ENCODE measurements at places on chromosomes 7 and 10.

GRCh38 chr7:87231258-87231657, 11.7 kb upstream of the TMEM243 start:
- DNase-seq: no peak

GRCh38 chr7:25775999-25776743, 375.8 kb upstream of the NFE2L3 start:
- no peak for DNase-seq

- no peak for DNase-seq
Observed at GRCh38 chr7:99844328-99844727, 16.5 kb downstream of the CYP3A43 start.

DNA sequence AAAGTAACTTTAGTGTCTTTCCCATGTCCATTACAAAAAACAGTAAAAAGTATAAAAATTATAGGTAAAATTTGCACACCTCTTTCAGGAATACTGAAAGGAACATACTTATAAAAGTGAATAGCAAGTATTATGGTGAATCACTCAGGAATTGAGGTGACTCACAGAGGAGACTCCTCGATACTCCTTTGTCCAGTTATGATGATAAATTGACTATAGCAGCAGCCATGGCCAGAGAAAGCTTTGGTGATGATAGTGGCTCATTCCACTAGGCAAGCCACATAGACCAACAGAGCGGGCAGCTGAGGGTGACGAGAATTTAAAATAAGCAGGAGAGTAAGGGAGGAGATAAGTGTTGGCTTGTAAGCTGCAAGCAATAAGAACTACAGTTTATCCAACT, 1231.1 kb upstream of the CELF2 start:
- DNase-seq: no peak

GRCh38 chr7:106542550-106543220, 118.3 kb downstream of the CCDC71L start:
- DNase-seq: peak; percentile 77

- no peak for DNase-seq
Observed at GRCh38 chr7:106243893-106244292, 40.9 kb downstream of the NAMPT start.

DNA sequence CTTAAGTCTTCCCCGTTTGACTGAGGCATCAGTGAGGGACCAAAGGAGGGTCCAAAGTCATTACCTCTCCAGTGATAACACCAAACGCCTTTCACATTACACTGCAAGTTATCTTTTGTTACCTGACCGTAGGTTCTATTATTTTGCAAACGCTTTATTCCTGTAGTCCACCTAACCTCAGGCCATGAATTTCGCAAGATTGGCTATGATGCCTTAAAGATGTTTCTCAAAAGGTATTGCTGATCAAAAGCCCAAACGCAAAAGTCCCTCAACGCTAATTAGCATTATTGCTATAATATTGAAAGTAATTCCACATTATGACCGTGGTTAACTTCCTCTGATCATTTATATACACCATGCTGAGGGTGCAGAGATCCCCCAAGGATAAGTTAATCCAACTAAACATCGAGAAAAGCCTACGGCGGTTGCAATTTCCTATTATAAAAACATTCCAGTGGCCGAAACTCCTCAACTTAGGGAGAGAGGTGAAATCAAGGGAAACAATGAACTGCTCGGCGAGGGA, 649 bp downstream of the DNA2 start:
- DNase-seq: no peak

GRCh38 chr10:129464251-129464650, 2.8 kb upstream of the MGMT start:
- DNase-seq: no peak

DNA sequence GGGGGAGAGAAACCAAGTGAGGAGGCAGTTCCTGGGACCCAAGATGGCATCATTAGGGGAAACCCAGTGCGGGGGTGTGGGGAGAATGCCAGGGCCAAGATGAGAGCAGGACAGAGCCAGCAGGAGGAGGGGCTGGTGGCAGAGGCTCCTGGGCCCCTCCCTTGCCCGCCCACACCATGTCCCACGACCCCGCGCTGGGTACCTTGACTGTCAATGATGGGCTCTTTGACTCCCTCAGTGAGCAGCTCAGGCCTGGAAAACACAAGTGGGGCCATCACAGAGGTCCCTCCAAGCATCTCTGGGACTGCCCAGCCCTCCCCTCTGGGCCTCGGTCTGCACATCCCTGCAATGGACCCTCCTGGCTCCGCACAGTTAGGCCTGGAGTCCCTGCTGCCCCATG, 75.4 kb downstream of the RABGEF1 start:
- no peak for DNase-seq

- DNase-seq: no peak
Observed at GRCh38 chr7:49398746-49399145, 374.7 kb upstream of the VWC2 start.

DNA sequence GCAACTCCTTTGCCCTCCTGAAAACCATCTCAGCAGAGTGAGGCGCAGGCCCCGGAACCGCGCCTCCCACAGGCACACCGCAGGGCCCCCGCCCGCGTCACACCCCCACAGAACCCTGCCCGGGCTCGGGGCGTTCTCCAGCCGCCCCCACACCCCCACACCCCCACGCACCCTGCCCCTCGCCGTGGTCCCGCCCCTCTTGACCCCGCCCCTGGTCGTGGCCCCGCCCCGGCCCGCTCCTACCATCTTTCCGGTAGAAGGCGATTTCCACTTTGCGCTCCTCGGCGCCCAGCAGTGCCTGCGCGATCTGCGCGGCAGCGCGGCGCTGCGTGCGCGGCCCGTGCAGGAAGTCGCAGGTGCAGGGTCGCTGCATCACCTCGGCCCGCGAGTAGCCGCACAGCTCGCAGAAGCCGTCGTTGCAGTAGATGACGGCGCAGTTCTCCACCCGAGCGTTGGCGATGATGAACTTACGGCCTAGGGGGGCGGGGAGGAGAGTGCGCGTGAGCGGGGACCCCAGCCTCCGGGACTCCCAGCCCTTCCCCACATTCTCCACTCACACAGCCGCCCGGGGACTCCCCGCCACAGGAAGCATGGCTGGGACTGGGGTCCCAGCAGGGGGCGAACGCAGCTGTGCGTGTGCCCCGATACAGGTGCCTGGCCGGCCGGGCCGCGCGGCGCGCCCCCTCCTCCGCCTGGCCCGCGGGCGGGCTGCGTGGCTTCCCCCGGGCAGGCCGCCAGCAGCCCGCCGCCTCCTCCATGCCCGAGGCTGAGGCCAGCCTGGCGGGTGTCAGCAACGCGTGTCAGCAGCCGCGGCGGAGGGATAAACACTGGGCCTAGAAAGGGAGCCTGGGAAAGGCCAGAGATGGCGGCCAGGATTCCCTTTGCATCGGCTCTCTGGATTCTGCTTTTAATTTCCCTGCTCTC, 3.4 kb downstream of the KCNH2 start:
- peak; percentile 35 for DNase-seq

DNA sequence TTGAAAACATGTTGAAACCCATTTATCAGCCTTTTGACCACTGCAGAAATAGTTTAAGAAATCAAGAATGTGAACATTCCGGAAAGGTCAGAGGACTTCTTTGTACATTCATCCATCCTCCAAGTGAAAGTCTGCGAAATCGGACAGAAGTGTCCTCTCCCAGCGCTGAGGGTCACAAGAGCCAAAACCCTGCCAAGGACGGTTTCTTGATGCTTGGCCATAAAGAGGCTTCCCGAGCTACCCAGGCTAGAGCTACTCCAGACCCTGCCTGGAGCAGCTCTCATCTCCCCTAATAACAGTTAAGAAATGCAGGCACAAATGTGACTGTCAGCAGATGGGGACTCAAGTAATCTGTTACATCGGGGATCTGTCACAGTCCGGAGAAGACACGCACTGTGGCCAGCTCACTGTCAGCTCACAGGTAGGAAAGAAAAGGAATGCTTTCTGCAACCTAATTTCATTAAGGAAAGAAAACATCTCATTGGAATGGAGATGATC, 4.5 kb upstream of the CYTH3 start:
- DNase-seq: no peak

- no peak for DNase-seq
Observed at GRCh38 chr7:822692-823276, 9.5 kb upstream of the SUN1 start.

DNA sequence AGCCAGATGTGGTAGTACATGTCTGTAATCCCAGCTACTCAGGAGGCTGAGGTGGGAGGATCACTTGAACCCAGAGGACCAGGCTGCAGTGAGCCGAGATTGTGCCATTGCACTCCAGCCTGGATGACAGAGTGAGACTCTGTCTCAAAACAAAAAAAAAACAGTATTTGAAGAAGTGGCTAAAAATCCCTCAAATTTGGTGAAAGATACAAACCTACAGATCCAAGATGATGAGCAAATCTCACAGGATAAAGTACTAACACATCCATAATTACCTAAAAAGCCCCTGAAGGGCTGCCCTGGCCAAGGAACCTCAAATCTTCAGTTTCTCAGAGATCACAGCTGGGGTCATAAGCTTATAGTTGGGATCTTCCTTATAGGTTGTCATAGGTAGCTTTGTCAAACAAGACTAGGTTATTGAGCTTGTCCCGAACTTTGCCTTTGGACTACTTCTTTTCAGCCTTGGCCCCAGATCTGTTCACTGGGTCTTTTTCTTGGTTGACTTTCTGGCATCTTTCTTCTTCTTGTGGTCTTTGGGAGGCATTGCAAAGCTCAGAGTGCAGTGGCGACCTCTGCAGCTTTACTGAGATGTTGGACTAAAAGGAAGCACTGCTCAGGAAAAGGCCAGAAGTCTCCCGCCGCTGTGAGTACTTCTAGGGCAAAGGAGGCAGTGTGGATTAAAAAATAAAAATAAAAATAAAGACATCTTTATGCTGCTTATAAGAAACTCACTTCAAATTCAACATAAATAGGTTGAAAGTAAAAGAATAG, 28.6 kb upstream of the SAR1A start:
- no peak for DNase-seq

- DNase-seq: no peak
Observed at GRCh38 chr10:91536111-91536510, 96.8 kb downstream of the PPP1R3C start.

DNA sequence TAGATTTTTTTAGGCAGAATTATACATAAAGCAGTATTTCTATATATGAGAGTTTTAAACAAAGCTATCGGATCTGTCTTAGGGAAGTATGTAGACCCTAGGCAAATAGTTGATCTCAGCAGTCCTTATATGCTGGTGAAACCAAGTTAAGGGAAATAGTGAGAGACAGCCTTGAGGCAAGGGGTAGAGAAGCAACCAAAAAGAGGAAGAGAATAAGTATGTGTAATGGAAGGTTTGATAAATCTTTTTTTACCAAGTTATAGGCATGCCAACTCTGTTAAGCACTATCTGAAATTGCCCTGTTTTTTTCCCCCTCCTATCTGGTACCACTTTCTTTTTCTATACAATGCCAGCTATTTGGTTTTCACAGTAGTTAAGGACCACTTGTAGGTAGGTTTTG, 19.9 kb downstream of the SPAG6 start:
- DNase-seq: no peak

DNA sequence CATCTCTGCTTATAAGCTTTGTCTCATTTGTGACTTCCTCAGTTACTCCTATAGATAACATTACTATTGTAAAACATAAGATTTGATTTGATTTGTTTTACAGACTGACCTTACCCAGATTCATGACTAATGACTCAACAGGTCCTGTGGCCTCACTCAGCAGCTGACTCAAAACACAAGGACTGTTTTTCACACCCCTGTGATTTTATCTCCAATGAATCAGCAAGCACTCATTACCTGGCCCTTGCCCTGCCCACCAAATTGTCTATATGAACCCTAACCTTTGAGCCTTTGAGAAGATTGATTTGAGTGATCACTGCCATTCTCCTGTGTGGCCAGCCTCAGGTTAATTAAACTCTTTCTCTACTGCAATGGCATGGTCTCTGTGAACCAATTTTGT, 1064.6 kb upstream of the LRRTM3 start:
- DNase-seq: no peak

DNA sequence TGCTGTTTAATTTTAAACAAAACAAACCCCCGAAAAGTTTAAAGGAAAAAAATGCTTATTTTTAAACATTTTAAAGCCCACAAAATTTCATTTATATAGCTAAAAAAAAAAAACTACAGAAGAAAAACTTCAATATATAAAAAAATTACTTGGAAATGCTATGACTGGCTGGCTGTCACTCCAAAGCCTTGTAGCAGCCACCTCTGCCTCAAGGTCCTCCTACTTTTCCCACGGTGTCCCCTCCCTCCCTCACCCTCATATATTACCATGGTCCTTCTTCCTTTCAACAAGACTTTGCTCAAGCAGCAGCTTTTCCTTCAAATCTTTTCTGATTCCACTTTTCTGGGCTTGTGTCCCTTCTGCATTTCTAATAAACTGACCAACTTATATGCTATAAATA, 122.0 kb downstream of the TPK1 start:
- DNase-seq: no peak

DNA sequence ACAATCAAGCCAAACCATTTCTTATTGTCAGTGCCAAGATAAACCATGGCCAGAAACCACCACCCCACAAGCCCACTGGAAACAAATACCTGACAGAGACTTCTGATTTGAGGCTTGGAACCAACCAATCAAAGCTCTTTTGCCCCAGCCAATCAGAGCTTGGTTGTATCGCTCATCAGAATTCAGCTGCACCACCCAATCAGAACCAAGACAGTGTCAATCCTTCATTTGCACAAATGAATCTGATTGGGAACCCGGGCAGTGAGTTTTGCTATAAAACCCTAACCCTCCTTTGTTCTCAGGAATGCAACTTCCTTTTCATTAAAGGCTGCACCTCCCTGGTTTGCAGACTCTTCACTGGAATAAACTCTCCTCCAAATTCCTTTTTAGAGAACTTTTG, 87.4 kb downstream of the ELAPOR2 start:
- no peak for DNase-seq

GRCh38 chr7:24455813-24456525, 117.3 kb upstream of the PALS2 start:
- no peak for DNase-seq

DNA sequence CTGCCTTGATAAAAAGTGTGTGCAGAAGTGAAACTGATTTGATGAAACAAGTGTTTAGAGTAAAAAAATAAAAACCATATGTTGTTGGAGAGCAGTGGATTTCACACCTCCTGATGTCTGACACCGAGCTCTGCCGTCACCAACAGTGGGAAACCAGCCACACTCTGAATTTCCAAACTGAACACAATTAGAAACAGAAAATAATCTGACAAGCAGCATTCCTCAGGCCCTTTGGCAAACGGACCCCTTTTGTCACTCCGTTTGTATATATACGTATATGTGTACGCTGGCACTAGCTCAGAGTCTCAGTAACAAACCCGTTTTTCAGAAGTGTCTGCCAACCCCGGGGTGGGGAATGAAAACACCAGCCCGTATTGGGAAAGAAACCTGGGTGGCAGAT, 32.4 kb downstream of the TACC2 start:
- no peak for DNase-seq
